Chondrocyte (in vitro differentiated cells): ENCODE measurements at places on chromosomes 4 and X.

- peak overlapping the region; percentile 4 for H3K27ac ChIP-seq
- H3K4me1 ChIP-seq, result peaks cover 21% of the 10 kb centered on the region
- H3K36me3 ChIP-seq, result peaks cover 3% of the 10 kb centered on the region
- no peaks in the 10 kb centered on the region for H3K27me3 ChIP-seq
Measured at GRCh38 chr4:188008377-188008776, 12.8 kb downstream of the ZFP42 start.

DNA sequence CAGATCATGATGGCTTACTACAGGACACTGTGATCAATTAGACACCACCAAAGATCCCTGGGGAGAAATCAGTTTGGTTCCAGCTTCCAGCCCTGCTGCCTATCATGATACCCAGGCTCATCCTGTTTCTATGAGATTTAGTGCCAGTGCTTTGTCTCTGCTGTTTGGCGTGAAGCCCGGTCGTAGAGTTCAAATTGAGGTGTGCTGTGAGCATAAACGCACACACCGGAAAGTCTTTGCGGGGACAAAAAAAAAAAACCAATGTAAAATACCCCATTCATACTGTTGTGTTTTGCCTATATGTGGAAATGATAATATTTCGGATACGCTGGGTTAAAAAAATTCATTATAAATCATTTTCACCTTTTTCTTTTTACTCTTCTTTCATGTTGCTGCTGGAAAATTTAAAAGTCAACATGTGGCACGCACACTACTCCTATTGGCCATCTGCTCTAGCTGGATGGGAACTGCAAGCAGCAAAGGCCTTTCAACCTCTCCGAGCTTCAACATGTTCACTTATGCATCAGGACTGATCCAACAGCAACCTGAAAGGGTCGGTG, 607 bp upstream of the DKC1 start:
- no peaks in the 10 kb centered on the region for H3K27me3 ChIP-seq
- peak overlapping the region; percentile 83 for H3K4me3 ChIP-seq
- peaks cover 4% of the 10 kb centered on the region for H3K36me3 ChIP-seq

GRCh38 chr4:30757357-30757756, 37.2 kb downstream of the PCDH7 start:
- no peak overlapping the region for H3K4me3 ChIP-seq
- DNase-seq, result no peak
- H3K27ac ChIP-seq, result no peak overlapping the region
- no peaks in the 10 kb centered on the region for H3K36me3 ChIP-seq
- H3K27me3 ChIP-seq, result no peaks in the 10 kb centered on the region
- peaks cover 5% of the 10 kb centered on the region for H3K4me1 ChIP-seq

DNA sequence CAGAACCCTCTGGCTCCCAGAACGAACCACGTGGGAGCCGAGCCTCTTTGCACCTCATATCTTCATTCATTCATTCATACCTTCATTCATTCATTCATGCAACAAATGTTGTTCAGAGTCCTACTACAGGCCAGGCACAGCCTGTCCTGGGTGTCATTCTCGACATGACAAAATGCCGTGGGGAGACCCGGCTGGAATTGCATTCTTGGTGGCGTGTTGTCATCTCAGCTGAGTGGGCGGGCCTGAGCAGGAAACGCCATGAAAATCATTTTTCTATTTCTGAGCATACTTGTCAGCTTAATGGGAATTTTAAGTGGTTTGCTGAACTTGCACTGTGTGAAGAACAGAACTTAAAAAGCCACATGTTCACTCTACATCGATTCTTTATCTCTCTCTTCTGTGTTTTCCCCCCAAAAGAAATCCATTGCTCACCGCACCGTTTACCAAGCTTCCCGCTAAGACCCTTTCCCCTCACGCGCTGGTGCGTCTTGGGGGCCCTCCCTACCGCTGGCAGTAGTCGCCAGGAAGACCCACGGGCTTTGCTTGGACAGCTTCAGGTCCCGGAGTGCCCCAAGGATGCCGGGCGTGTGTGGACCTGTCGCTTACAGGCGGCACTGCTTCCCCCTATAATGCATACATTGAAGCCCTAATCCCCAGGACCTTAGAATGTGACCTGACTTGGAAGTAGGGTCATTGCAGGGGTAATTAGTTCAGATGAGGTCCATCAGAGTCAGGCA, 41.6 kb upstream of the HMX1 start:
- no peaks in the 10 kb centered on the region for H3K27me3 ChIP-seq
- no peak overlapping the region for H3K4me3 ChIP-seq
- H3K36me3 ChIP-seq, result no peaks in the 10 kb centered on the region
- no peak overlapping the region for H3K27ac ChIP-seq

DNA sequence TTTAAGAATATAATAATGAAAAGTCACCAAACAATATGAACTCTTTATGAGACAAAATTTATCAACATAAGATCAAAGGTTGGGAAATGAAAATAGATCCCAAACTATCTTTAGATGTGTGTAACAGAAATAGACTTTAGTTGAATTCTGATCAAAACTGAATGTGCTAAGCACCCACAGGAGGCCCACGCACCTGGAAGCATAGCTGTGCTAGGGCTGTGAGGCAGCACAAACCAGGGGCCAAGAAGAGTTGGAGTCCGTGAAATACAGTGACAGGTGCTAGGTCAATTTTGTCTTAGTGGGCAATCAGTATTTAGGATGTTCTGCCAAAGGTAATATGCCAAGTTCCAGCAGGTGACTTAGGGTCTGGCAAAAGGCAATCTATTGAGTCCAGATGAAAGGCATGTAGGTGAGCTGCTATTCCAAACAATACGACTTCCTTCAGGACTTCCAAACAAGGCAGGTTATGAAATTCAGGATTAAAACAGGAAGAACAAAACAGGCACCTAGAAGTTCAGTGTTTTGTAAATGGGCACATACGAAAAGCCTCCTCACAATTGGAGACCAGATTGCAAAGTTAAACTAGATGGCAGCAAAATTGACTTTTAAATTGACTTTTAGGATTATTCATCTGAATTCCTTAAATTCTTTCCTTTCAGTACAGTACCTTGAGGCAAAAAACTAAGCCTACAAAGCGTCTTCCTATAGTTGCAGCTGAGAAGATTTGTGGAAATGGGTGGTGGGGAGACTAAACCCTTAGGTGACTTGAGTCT, 4.7 kb upstream of the PCDH18 start:
- H3K27me3 ChIP-seq, result no peaks in the 10 kb centered on the region
- H3K4me1 ChIP-seq, result peaks cover 13% of the 10 kb centered on the region
- no peaks in the 10 kb centered on the region for H3K36me3 ChIP-seq
- DNase-seq, result no peak

DNA sequence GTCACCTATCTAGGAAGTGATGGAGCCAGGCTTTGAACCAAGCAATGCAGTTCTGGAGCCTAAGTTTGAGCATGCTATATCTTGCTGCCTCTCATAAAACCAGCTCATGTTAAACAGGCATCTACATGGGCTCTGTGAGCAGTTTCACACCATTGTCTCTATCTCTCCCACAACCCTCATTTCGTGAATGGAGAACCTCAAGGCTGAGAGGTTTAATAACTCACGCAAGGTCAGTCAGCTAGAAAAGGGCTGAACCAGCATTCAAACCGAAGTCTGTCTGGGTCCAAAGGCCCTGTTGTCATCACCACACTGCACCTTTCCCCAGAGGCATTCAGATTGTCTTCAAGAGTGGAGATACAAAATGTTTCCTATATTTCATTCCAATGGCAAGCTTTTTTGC, 369.2 kb downstream of the MID1IP1 start:
- H3K4me1 ChIP-seq, result no peaks in the 10 kb centered on the region
- H3K27ac ChIP-seq, result no peak overlapping the region
- peaks cover 3% of the 10 kb centered on the region for H3K27me3 ChIP-seq
- H3K36me3 ChIP-seq, result no peaks in the 10 kb centered on the region
- no peak overlapping the region for H3K4me3 ChIP-seq
- no peak for DNase-seq

DNA sequence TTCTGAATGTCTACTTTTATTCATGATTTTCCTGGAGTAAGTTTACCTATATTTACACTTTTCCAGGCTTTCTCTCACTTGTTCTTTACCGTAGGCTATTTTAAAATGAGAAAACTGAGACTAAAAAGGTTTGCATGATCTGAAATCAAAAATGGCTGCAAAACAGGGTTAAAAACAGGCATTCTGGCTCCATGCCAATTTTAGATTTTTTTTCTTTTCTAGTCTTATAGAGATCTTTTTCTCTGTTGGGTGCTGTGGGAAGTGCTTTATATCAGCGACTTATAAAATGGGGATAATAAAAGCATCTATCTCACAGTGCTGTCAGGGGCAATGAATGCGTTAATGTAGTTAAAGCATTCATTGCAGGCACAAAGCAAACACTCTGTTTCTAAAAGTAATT, 294.8 kb downstream of the PACRGL start:
- no peak for DNase-seq
- H3K36me3 ChIP-seq, result no peaks in the 10 kb centered on the region
- no peaks in the 10 kb centered on the region for H3K4me1 ChIP-seq

- peaks cover 30% of the 10 kb centered on the region for H3K4me1 ChIP-seq
- DNase-seq, result no peak
- no peak overlapping the region for H3K27ac ChIP-seq
- H3K36me3 ChIP-seq, result peaks cover 2% of the 10 kb centered on the region
- H3K27me3 ChIP-seq, result no peaks in the 10 kb centered on the region
Measured at GRCh38 chr4:6280365-6280996, 10.8 kb downstream of the WFS1 start.

- H3K4me1 ChIP-seq, result peaks cover 6% of the 10 kb centered on the region
- H3K4me3 ChIP-seq, result no peak overlapping the region
- no peak for DNase-seq
- H3K27ac ChIP-seq, result no peak overlapping the region
Measured at GRCh38 chr4:171472230-171472629, 341.0 kb upstream of the GALNTL6 start.

DNA sequence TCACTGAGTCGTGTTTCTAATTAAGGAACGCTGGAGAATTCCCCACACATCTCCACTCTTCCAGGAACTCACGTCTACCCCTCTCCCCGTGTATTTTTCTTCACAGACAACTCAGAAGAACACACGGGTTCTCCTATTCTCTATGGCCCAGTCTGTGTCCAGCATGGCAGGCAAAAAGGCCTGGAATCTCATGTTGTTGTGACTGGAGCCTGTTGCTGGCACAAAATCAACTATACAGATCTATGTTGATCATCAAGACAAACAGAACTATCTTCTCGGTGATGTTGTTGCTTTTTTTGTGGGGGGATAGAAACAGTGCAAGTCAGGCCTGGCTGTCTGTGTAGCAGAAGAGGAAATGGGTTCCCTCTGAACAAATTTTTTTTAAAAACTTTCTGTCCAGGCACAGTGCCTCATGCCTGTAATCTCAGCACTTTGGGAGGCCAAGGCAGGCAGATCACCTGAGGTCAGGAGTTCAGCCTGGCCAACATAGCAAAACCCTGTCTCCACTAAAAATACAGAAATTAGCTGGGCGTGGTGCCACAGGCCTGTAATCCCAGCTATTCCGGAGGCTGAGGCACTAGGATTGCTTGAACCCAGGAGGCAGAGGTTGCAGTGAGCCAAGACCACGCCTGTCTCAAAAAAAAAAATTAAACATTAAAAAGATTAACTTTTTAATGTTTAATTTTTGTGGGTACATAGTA, 50.5 kb upstream of the CBR4 start:
- no peaks in the 10 kb centered on the region for H3K36me3 ChIP-seq
- H3K4me3 ChIP-seq, result no peak overlapping the region
- peaks cover 24% of the 10 kb centered on the region for H3K4me1 ChIP-seq
- peak overlapping the region; percentile 37 for H3K27ac ChIP-seq

- no peaks in the 10 kb centered on the region for H3K27me3 ChIP-seq
- H3K36me3 ChIP-seq, result peaks cover 1% of the 10 kb centered on the region
- DNase-seq, result no peak
- H3K27ac ChIP-seq, result peak overlapping the region; percentile 88
- peaks cover 47% of the 10 kb centered on the region for H3K4me1 ChIP-seq
Measured at GRCh38 chrX:13093529-13094140, 49.2 kb upstream of the FAM9C start.

DNA sequence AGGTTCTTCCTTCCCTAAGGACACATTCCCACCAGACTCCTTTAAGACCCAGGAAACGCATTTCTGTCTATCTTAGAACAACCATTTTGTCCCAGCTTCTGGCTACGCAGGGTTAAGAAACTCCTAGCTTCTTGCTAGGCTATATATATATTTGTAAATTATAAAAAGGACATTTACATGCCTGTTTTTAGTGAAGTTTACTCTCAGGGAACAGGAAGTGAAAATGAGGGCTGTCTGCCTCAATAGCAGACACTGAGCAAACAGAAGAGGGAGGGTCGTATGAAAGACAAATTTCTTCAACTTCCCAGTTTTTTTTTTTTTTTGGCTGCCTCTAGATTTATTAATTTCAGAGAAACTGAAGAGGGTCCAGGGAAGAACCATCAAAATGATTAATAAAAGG, 9.3 kb upstream of the FRMPD3 start:
- H3K27ac ChIP-seq, result no peak overlapping the region
- no peak overlapping the region for H3K4me3 ChIP-seq
- H3K36me3 ChIP-seq, result no peaks in the 10 kb centered on the region
- no peak for DNase-seq
- no peaks in the 10 kb centered on the region for H3K4me1 ChIP-seq

DNA sequence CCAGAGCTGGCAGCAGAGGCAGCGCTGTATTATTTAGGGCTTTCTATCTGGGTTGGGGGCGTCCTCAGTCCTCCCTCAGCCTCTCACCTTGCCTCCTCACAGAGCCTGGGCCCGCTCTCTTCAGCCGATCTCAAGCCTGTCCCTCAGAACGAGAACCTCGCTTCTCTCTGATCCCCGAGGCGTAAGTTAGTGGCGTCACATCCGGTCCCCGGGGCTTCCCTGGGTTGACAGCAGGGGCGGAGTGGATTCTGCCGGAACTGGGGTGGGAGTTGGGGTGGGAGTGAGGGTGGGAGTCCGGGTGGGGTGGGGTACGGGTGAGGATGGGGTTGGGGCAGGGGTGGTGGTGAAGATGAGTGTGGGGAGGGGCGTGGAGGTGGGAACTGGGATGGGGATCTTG, at the start of gene MAGEA10:
TSS of gene MAGEA10 (minus strand) at position 190 of the 397 bp plus-strand sequence. CDS start 2,957 bp downstream, outside the sequence.
- no peaks in the 10 kb centered on the region for H3K27me3 ChIP-seq
- no peak within 1 kb of the TSS for H3K4me3 ChIP-seq
- H3K27ac ChIP-seq, result no peak within 1 kb of the TSS
- H3K4me1 ChIP-seq, result no peaks in the 10 kb centered on the region
- H3K36me3 ChIP-seq, result no peaks in the 10 kb centered on the region

- peaks cover 12% of the 10 kb centered on the region for H3K36me3 ChIP-seq
- no peak overlapping the region for H3K4me3 ChIP-seq
- no peak overlapping the region for H3K27ac ChIP-seq
- no peaks in the 10 kb centered on the region for H3K27me3 ChIP-seq
- peaks cover 17% of the 10 kb centered on the region for H3K4me1 ChIP-seq
Measured at GRCh38 chr4:102789317-102789717, 28.5 kb upstream of the MANBA start.

DNA sequence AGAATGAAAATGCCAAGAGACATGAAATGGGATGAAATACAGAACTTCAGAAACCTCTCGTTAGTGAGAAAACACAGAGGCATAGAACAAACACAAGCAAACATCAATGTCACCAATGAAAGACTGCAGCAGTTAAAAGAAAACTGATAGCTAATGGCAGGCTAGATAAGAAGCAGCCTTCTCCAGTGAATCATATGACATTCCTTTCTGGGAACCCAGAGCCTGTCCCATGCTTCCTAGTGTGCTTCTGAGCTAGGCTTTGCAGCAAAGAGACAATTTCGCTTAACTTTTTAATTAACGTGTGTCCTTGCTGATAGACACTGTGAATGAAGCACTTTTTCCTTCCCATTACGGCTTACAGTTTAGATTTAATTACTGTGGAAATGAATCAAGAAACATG, 444.6 kb downstream of the IL15 start:
- no peak for DNase-seq
- H3K4me3 ChIP-seq, result no peak overlapping the region
- no peaks in the 10 kb centered on the region for H3K4me1 ChIP-seq
